Activated CD4-positive, CD25-positive, alpha-beta regulatory T cell (primary cell): ENCODE measurements at places on chromosomes 16 and 17.

- no peak for DNase-seq
These were observed 56.8 kb upstream of the ARL4D start for GRCh38 chr17:43341715-43342588.

DNA sequence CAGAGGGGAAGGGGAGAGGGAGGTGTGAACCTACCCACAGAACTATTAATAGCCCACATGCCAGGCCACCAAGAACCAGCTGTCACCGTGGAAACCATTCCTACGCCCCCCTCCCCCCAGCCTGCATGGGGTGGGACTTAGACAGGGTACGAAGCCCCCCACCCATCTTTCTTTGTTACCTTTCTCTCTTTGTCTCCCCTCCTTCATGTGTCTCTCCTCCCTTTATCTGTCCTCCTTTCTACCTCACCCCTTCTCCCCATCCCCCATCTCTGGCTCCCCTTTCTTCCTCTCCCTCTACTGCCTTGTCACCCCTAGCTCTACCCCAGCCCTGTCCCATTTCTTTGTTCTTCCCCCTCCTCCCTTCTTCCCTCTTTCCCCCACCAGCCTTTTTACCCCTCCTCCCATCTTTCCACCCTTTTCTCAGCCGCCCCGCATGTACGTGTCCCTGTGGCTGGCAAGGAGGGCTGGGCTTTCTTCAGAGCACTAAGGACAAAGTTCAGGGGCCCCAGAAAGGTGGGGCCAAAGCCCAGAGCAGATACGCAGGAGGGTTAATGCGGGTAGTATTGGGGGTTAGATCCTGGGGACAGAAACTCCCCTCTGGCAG is 8.0 kb downstream of the THRA start:
- DNase-seq, result no peak

- DNase-seq, result no peak
These were observed 10.4 kb upstream of the GNA13 start for GRCh38 chr17:65066901-65067300.

GRCh38 chr16:15674571-15674970 is 24.5 kb downstream of the NDE1 start:
- no peak for DNase-seq

GRCh38 chr17:81453076-81453475 is 57.8 kb downstream of the BAHCC1 start:
- DNase-seq, result no peak

GRCh38 chr17:78724544-78724943 is 57.5 kb downstream of the CYTH1 start:
- DNase-seq, result no peak

GRCh38 chr17:55366020-55366481 is 55.6 kb downstream of the MMD start:
- no peak for DNase-seq

- DNase-seq, result no peak
These were observed 84.4 kb upstream of the GSE1 start for GRCh38 chr16:85528528-85529387.

GRCh38 chr17:73399056-73399455 is 87.3 kb upstream of the CDC42EP4 start:
- no peak for DNase-seq

DNA sequence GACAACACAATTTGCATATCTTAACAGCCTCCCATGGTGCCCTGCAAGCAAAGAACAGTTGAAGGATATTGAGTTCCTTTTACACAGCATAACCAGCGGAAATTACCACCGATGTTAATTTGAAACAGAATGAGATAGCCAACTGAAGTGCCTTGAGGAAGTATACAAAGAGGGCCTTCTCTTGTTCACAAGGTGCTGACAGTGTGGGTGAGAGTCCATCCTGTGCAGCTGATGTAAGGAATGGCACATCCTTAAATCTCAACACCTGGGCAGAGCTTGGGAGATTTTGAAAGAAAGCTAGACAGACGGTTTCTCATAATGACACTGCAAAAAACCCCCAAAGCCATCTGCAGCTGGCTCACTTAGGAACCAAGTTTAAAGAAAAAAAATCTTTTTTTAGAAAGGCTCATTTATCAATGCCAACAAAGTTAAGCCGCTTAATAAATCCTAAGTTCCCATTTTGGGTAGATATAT is 818.6 kb downstream of the KCNJ2 start:
- DNase-seq, result no peak

GRCh38 chr17:44972953-44973352 is 4.8 kb upstream of the C1QL1 start:
- DNase-seq, result no peak
